Psoas muscle (tissue), 8 donors: ENCODE measurements at places on chromosomes 16 and 17. TPM values are rescaled to one million over a fixed set of nuclear protein-coding genes. Genes with fewer than 3 reads are reported as not detected.

DNA sequence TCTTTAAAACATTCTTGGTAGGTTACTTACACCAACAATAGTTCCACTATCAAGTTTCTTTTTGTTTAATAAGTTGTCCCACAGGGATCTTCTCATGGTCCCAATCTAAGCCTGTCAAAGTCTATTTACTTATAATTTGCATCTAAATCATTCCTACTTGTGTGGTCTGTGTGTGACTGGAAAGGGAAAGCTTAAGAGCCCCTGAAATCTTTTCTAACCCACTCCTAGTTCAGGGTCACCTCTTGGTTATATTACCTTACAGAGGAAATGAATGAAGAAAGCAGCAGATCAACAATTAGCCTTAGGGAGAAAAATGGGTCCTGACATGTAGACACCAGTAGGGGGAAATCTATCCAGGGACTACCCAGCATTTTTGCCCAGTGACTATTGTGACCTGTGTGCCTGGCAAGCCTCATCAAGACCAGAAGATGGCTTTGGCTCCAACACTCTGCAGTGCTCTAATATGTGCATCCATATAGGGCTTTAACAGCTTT is 110.4 kb upstream of the HAS3 start:
- H3K27me3 ChIP-seq, result no peaks in the 10 kb centered on the region
- H3K27ac ChIP-seq, result no peak overlapping the region
- H3K4me3 ChIP-seq, result no peak overlapping the region
- H3K4me1 ChIP-seq, result no peaks in the 10 kb centered on the region
- DNase-seq, result no peak

DNA sequence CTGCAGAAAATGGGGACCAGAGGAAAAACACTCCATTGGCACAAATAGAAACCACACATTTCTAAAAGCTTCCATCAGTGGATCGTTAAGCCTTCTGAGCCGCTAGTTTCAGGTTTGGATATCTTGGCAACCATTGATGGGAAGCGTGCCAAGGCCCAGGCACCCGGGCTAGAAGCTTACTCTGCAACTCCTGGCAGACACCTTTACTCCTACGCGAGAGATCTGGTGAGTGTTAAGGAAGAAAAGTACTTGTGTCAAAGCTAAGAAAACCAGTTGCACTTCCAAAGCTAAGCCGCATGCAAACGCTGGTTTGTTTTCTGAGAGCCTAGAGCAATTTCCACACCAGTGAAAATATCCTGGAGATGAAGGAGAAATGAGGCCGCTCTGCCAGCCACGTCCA is 472.4 kb downstream of the PMP22 start:
- no peaks in the 10 kb centered on the region for H3K4me1 ChIP-seq
- no peak for DNase-seq
- no peaks in the 10 kb centered on the region for H3K36me3 ChIP-seq
- H3K27ac ChIP-seq, result no peak overlapping the region

DNA sequence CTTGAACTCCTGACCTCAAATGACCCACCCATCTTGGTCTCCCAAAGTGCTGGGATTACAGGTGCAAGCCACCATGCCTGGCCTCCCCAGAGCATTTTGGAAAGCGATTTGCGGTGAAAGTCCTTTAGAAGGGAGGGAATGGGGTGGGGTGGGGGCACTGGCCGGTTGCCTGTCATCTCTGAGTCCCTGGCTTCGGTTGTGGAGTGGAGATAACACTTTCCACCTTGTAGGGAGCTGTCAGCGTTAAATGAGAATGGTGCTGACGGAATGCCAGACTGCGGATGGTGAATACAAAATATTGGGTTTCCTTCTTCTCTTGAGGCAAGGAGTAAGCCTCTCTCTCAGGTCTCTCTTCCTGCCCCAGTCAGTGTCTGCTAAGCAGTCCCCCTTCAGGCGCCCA is 5.2 kb upstream of the WNT3 start:
- peaks cover 10% of the 10 kb centered on the region for H3K4me1 ChIP-seq
- H3K27ac ChIP-seq, result no peak overlapping the region
- no peak overlapping the region for H3K4me3 ChIP-seq
- H3K27me3 ChIP-seq, result peaks cover 26% of the 10 kb centered on the region

- peaks cover 20% of the 10 kb centered on the region for H3K4me1 ChIP-seq
- H3K36me3 ChIP-seq, result no peaks in the 10 kb centered on the region
- H3K27me3 ChIP-seq, result no peaks in the 10 kb centered on the region
- no peak overlapping the region for H3K27ac ChIP-seq
- DNase-seq, result no peak
Observed at GRCh38 chr17:40515011-40515410, 13.6 kb upstream of the TNS4 start.

The NSRP1 gene
- 19.4 TPM for total RNA-seq
